ENCODE measurements at places on chromosomes 1 and 21.

DNA sequence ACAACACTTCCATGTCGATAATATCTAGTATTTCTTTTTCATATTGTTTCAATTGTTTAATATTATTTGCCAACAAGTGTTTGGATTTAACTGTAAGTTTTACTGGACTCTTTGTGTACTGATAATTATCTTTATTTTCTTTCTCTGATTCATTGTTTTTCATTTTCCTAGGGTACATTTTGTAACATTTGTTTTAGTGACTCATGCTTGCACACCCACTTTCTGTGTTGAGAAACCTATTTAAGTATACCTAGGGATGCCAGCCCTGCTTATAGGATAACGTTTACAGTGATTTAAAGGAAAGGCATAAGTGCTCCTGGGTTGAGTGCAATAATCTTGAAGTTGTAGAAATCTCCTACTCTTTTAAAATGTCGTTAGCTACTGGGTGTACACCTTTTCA lies 1386.0 kb upstream of the ADGRL4 start:
- DNase-seq = no peak

- no peak for DNase-seq
Observed at GRCh38 chr1:172932981-172933380, 117.8 kb downstream of the TNFSF18 start.

DNA sequence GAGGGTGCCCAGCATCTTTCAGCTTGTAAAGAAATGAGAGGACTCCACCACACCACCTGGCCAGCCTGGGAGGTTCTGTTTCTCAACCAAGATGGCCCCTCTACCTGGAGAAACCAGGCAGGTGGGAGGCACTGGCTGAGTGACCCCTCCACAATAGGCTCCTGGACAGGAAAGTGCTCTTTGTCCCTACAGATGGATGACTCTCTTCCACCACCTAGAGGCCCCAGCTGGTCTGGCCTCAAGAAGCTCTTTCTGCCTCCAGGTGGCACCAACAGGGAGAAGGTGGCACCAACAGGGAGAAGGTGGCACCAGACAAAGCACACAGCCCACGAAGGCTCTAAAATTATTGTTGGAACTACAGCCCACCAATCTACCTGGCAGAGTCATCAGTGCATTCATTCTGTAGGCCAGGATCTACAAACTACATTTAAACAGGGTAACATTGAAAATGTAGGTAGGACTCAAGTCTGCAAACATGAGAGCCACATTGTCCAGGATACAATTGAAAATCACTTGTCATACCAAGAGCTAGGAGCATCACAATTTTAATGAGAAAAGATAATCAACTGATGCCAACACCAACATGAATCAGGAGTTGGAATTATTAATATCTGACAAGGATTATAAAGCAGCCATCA lies 14.4 kb downstream of the TMPRSS3 start:
- DNase-seq = no peak

- no peak for DNase-seq
Observed at GRCh38 chr1:61378494-61379180, 296.3 kb downstream of the NFIA start.

DNA sequence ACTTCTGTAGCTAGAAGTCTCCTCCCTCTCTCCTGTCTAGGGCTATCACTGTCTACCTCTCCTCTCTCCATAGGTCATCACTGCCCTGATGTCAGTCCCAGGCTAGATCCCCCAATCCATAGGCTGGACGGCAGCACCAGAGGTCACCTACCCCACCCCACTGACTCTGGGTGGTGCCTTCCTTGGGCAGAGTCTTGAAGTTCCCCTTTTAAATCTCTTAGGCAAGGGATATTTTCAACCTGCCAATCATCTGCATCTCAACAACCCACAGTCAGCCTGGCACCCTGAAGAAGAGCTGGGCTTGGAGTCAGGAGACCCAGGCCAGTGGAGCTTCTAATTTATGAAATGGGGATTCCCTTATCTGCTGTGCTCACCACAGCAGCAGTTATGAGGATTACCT lies 13.2 kb downstream of the MYBPH start:
- no peak for DNase-seq

- peak; percentile 50 for DNase-seq
Observed at GRCh38 chr1:27057801-27058625, 45.4 kb upstream of the TENT5B start.

GRCh38 chr1:54826226-54826816 lies 25.2 kb upstream of the TTC22 start:
- no peak for DNase-seq

DNA sequence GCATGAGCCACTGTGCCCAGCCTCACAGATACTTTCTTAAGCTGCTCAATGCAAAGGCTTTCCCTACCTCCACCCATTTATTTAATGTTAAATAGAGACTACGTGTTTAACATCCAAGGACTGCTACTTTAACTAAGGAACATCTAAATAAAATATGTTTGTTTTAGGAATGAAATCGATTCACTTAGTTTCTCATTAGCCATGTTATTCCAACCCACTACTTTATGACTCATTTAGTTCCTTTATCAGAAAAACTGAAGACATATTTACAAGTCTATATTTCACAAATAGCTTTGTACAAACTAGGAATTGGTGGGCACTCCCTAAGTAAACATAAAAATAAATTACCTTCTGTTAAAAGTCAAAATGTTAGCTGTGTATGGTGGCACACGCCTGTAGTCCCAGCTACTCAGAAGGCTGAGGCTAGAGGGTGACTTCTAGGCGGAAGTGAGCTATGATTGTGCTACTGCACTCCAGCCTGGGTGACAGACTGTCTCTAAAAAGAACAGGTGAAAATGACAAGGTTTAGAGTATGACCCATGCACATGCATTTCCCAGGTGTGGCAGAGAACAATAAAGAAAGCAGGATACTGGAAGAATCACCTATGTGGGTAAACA lies 39.9 kb upstream of the AK4 start:
- no peak for DNase-seq

- DNase-seq = no peak
Observed at GRCh38 chr1:3717715-3718601, 34.3 kb upstream of the CCDC27 start.

DNA sequence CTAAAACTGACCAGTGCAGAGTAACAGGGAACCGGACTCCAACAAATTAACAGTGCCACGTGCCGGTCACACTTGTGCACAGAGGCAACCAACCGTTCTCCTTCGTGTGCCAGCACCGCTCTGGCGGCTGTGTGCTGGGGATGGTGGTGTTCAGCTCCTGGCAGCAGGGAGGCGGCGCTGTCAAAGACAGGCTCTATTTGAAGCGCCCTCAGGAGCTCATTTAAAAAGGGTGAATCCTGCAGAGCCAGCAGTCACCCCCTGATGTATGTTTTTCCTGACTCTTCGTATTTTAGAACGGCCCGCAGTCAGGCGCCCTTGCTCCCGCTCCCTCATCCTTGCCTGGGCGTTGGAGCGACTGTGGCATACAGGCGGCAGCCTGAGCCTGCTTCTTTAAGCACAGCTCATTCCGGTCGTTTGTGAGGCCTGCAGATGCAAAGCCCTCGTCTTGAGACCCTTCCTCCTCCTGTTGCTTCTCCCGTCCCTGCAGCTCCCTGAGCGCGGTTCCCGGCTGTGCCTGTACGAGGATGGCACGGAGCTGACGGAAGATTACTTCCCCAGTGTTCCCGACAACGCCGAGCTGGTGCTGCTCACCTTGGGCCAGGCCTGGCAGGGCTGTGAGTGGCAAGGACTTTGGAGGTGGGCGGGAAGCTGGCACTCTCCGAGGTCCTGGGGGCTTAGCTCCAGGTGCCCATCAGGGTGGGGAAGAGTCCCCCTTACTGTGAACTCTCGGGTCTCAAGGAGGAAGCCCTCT lies 1.1 kb downstream of the DFFB start:
- peak; percentile 80 for DNase-seq

DNA sequence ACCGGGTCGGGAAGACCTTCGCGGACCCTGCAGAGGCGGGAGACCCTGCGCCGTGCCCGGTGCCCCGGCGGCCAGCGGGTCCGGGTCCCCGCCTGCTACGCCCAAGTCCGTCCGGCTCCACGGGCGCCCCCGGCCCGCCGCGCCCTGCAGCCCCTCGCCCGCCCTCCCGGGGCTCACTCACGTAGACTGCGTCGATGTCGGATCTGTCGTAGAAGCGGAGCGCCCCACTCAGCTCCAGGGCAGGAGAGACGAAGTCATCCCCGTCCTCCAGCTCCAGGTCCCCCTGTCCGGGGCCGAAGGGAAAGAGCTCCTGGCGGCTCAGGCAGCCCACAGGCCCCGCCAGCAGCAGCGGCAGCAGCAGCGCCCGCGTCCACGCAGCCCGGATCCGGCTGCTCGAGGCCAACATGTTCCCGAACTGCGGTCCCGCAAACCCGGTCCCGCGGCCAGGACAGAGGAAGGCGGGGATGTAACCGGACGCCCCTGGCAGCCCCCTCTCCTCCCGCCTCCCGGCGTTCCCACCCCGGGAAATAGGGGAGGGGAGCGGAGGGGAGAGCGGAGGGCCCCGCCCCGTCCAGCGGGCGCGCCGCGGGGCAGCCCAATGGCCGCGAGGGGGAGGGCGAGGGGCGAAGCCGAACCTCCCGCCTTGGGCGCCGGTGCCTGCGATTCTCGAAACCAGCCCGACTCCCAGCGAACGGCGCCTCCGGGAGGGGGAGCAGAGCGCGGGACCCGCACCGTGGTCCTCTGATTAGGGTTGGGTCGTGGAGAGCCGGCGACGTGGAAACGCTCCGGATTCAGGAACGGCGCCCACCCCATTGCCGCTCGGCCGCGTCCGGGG lies at the start of gene NID1:
NID1 (minus strand) TSS at position 417 of the 835 bp plus-strand sequence; CDS start at position 406, 11 bp downstream.
- DNase-seq = peak; percentile 35

- no peak for DNase-seq
Observed at GRCh38 chr1:94535095-94535494, 6.5 kb downstream of the F3 start.

DNA sequence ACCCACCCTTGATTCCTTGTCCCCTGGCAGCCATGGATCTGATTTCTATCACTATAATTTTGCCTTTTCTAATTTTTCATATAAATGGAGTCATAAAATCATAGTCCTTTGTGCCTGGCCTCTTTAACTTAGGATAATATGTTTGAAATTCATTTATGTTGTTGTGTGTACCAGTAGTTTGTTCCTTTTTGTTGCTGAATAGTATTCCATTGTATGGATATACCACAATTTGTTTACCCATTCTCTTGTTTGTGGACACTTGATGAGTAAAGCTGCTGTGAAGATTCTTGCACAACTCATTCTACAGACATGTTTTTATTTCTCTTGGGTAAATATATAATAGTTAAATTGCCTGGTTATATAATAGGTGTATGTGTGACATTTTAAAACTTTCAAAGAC lies 22.7 kb upstream of the GJA8 start:
- DNase-seq = no peak

- DNase-seq = no peak
Observed at GRCh38 chr1:149979245-149979971, 31.1 kb downstream of the OTUD7B start.

DNA sequence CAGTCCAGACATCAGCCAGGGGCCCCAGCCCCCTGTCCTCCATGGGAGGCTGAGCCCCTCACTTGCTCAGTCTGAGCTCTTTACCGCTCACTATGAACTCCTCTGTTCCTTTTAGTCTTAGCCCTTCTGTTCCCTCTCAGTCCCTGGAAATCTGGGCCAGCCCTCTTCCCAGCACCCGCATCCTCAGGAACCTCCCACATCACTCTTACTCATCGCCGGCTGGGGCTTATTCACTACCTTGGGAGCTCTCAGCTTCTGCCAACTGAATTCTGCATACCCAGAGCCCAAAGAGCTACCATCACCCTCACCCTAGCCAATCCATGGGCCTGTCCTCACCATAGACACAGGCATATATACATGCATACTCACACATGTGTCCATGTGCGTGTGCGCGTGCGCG lies 11.5 kb downstream of the KNCN start:
- peak; percentile 30 for DNase-seq

- no peak for DNase-seq
Observed at GRCh38 chr1:69321311-69321710, 246.4 kb upstream of the LRRC7 start.

DNA sequence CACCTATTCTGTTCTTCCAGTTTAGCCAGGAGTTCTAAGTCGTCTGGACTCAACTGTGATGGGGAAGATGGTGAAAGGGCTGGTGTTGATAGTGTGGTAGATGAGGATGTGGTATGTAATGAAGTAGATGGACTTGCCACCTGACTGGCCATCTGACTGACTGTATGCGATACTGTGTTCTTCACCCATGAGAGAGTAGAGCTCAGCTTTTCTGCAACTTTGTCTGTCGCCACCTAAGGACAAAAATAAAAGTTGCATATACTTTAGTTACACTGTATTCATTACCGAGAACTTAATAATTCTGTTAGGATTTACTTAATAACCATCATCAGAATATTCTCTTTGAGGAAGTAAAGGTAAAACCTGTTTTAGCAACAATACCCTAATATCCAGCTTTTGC lies 48.5 kb downstream of the EVI5 start:
- no peak for DNase-seq

DNA sequence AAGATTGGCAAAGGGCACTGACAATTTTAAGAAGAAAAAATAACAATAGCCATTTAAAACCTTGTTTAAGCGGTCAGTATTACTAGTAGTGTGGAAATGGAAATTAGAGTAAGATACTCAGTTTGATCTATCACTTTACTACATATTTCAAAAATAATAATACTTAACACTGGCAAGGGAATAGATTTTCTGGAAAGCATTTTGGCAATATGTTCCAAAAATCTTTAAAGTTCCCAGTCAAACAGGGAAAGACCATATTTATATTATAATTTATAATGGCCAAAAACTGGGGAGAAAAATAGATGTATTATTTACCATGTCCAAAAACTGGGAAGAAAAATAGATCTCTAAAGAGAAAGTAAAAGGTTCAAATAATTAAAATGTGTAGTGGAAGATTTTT lies 28.6 kb upstream of the C1orf21 start:
- no peak for DNase-seq

DNA sequence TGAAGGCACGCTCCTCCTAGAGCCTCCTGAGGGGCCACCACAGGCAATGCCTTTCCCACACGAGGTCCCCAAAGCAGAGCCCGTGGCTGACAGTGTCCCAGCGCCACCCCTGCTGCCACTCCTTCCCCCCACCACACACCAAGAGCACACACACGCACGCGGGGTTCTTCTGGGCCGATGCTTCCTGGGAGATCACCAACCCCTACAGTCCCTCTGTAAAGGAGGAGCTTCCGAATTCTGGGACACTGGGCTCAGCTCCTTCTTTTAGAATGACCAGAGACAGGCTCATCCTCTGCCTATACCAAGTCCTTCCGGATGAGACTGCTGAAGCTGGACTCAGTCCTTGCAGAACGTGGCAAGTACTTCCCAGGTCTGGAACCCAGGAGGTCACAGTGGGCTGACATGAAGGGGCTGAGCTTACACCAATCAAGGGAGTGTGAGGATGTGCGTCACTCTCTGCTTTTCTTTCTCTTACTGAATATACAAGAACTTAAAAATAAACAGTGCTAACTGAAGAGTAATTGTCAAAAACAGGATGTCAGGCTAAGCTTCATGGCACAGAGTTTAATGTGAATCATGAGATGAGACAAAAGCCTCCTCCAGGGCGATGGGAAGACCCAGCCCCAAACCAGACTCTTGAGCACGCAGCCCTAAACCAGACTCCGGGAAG lies 12.7 kb downstream of the SSU72 start:
- no peak for DNase-seq

DNA sequence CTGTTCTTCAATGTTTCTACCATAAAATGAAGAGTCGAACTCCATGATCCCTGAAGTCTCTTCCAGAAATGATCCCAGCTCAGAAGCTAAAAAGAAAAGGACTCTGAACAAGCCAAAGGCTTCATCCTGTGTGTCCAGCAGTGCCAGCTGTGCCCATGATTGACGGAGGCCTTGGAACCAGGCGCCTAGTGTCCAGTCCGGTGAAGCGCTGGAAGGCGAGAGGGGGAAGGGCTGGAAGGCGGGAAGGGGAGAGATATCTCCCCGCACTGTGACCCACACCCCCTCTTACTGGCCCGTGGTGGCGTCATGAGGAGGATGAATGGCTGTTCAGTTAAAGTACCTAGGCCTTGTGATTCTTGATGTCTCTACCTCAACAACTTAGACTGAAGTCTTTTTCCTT lies 10.4 kb upstream of the PLEKHA6 start:
- no peak for DNase-seq

Measured in Ammon's horn (tissue), 1 donor.